ENCODE measurements at places on chromosomes 11 and 22.

GRCh38 chr22:22959147-22959827 lies 71.7 kb downstream of the IGLL5 start:
- DNase-seq, result peak; percentile 97

- DNase-seq, result peak; percentile 85
Measured at GRCh38 chr22:40040927-40041326, 46.2 kb downstream of the FAM83F start.

DNA sequence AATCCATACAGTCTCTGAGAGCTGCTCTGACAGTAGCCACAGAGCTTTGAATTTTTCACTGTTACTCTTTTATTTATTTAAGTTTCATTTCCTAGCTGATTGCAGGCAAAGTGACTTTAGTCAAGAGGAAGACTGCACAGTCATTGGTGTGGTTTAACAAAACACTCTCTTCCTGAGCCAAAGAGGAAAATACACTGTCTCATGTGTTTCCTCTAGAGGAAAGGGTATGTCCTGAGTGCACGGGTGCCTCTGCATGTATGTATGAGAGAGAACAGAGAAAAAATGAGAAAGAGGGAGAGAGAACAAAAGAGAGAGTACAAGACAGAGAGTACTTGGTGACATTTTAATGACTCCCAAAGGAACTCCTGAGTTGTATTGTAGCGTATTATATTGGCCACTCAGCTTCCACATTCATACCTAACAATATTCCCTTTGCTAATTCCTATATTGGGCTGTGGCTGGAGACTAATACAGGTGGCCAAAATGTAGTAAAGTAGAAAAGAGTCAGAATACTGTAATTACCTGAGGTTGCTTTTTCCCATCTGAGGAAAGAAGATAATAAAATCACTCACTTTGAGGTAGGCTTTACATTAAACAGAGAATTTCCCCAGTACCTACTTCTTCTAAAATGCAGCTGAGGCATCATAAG lies at the start of gene OR4D9:
OR4D9 (plus strand) TSS at position 599 of the 649 bp plus-strand sequence. CDS start 3,374 bp downstream, outside the sequence.
- DNase-seq, result no peak

DNA sequence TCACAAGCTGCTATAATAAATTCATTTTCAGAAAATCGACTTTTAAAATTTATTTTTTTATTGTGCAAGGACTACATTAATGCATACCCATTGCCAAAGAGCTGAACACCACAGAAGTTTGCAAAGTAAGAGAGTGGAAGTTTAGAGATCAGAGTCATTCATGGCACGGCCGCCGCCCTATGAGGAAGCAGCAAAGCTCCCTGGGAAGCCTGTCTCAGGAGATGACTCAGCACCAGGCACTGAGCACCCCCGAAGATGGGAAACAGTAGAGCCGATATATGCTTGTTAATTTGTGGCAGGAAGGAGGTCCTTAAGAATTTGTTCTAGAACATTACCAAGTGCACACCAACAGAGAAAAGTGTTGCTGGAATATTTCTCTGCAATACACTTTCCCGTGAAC lies 693.7 kb downstream of the OPCML start:
- DNase-seq, result no peak

DNA sequence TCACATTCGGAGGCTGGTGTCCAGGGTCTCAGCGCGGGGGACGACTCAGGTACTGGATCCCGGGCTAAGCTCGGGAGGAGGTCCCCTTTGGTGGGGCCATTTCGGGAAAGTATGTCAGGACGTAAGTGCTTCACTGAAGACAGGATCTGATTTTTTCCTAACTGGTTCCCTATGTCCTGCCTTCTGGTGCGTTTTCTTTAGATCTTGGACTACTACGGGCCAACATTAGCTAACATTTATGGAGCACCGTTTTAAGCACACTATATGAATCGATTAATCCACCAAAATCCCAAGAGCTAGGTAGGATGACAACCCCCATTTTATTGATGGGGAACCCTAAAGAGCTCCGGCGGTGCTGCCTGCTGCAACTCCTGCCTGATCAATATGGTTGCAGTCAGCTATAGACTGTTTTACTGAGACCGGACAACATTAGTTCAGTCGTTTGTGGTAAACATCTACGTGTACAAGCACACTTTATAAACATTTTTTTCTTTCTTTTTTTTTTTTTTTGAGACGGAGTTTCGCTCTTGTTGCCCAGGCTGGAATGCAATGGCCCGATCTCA lies 17.0 kb upstream of the WDR74 start:
- no peak for DNase-seq

GRCh38 chr11:14237444-14237961 lies 121.5 kb downstream of the RRAS2 start:
- DNase-seq, result no peak

- DNase-seq, result no peak
Measured at GRCh38 chr11:119907122-119907851, 178.3 kb upstream of the NECTIN1 start.

GRCh38 chr22:32801537-32802236 lies at the start of gene TIMP3:
TSS of gene TIMP3 (plus strand) at chr22:32801705. CDS start at chr22:32802002, 297 bp downstream.
- DNase-seq, result peak; percentile 91

DNA sequence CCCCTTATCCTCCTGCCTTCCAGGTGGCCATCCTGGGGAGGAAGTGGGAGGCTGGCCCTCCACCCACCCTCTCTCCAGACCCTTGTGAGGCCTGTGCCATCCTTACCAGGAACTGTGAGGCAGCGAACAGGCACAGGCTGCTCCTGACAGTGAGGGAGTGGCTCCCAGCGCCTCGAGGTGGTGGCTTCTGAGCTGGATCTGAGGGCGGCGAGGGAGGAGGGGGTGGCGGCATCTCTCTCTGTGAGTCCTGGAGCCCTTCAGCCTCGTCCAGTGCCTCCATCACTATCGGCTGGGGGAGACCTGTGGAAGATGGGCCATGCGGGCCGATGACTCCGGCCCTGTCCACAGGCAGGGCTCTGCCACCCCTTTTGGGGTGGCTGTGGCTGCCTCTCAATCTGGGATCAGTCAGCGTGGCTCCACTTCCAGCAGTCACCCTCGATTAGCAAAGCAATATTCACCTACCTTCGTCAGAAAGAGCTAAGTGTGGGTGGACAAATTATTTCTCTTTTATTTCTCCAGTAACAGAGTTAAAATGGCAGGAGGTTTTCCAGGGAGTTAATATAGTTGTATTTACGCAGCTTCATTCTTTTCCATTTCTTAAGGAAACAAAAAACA lies 18.0 kb upstream of the IGSF22 start:
- no peak for DNase-seq

DNA sequence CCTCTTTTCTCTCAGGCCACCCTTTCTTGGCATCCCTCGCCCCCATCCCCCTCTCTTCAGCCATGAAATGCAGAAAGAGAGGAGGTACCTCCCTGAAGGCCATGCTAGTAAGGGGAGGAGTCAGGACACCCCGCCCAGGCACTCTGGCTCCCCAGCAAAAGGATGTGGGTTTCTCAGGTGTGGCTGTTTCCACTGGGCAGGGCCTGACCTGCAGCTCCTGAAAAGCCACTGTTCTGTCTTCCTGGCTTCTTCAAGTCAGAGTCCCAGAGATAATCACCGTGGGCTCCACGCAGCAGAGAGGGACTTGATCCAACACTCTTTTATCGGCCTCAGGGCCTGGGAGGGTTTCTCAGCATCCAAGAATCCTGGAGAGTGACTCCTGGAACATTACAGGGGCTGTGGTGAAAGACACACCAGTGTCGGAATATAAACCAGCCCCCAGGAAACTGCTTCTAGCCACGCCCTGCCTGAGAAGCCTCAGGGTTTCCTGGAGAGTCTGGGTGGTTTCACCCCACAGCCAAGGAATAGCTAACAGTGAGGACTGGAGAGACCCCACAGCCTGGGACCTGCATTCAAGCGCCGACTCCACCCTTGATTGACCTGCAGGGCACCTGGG lies 45.7 kb upstream of the TSPAN18 start:
- DNase-seq, result no peak

DNA sequence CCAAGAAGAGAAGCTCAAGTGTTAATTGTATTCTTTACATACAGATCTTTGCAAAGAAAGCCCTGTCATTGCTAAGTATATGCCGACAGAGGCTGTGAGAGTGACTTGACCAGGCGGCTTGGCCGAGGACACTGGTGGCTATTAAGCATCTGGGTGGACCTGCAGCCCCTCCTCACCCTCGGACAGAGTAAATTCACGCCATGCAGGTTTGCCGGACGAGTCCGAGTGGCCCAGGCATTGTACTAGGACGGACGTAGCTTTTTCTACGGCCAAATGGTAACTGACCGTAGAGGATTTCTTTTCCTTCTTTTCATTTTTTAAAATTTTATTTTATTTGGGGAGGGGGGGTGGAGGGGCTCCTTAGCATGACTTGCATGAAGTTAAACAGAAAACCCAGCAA lies 47.0 kb downstream of the KCNC1 start:
- DNase-seq, result no peak

DNA sequence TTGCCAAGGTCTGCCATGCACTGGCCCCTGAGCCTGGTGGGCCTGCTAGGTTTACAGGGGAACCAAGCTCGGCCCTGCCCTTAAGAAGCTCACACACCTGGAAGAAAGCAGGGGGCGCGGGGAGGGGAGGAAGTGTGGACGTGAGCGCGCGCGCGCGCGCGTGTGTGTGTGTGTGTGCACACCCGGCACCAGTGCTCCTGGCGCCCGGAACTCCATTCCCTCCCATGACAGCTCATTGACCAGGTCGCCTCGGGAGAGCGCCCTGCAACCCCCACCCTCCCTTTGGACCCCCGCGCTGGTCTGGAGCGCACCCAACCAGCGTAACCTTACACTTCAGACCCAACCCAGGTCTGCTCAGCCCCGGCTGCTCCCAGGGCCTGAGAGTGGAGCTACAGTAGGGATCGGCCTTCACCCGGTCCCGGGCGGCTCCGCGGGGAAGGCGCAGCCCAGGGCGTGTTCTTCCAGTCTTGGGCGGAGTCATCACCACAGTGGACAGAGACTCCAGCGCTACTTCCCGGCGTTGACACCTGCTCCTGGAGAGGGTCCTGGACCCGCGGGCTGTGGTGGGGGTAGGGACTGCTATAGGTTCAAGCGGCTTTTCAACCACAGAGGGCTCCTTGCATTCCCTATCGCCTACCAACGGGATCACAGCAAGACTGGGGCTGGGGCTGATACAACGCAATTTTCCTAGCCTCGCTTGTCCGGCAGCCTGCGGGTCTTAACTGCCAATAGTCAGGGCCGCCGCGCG lies 1.5 kb downstream of the GALNT18 start:
- peak; percentile 76 for DNase-seq

- no peak for DNase-seq
Measured at GRCh38 chr22:34814260-34815025, 251.5 kb upstream of the ISX start.

DNA sequence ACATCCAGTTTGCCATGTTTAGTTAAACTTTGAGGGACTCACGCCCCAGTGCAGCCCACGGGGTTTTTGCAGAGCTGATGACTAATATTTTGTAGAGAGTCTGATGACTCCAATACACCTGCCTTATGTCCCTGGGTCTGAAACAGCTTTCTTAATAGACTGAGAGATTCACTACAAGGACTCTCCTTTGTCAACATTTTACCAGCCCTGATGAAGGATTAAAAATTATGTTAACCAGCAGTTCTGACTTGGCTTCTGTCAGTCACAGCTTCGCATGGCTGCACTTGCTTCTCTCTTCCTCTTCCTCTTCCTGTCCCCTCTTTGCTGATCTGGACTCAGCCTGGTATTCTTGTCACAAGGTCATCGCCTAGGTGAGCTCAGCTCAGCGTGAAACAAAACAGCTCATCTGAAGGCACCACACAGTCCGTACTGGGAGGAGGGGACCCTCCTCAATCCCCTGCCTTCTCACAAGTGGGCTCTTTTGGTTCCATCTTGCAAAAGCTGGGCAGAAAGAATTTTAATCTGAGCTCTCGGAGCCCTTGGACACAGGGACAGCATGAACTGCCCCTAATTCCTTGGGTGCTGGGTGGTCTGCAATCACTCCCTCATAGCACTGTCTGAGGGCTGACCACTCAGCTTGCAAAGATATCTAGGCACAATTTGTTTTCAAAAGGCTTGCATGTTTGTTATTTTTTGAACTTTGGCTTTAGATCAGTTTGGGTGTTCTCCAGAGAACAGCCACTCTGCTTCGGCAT lies 38.1 kb upstream of the POU2AF1 start:
- DNase-seq, result peak; percentile 10

DNA sequence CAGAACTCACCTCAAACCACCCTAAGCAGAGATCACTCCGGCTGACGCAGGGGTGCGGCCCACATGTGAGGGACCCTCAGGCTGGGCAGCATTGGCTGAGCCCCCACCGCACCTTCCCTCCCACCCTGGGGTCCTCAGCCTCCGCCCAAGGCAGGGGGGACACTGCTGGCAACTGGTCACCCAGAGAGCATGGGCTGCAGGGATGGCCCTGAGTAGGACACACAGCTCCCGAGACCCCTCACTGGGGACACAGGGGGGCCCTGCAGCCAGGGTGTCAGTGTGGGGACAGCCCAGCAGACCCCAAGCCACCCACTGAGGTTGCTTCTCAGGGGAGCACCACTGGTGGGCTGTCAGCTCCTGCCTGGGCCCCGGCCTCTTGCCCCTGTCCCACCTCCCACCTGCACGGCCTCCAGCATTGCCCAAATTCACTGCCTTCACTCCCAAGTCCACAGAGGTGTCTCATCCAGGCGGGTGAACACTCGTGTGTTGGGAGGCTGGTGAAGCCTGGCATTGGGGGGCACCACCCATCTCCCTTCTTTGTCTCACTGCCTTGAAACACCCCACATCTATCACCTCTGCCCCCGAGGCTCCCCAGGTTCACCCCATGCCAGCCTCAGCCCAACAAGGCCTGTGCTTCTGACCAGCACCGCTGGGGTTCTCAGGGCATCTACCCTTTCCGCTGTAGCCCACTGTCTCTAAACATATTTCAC lies 4.7 kb downstream of the C11orf21 start:
- DNase-seq, result no peak

DNA sequence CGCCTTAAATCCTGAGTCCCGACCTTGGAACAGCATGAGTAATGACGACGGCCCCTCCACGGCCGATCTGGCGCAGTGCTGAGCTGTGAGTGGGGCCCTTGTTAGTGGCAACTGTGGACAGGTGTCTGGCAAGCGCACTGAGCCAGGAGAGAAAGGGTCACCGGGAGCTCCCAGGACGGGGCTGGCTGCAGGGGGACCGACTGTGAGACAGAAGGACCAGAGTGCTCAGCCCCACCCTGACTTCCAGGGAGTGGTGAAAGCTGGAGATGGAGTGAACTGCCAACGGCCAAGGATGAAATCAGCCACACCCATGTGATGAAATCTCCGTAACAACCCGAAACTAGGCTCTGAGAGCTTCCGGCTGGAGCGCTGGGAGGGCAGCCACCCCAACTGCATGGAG lies 228.6 kb downstream of the BRD1 start:
- DNase-seq, result no peak

GRCh38 chr11:16891964-16892363 lies 122.2 kb downstream of the PLEKHA7 start:
- no peak for DNase-seq

GRCh38 chr22:23218867-23219251 lies 38.5 kb downstream of the BCR start:
- peak; percentile 86 for DNase-seq

DNA sequence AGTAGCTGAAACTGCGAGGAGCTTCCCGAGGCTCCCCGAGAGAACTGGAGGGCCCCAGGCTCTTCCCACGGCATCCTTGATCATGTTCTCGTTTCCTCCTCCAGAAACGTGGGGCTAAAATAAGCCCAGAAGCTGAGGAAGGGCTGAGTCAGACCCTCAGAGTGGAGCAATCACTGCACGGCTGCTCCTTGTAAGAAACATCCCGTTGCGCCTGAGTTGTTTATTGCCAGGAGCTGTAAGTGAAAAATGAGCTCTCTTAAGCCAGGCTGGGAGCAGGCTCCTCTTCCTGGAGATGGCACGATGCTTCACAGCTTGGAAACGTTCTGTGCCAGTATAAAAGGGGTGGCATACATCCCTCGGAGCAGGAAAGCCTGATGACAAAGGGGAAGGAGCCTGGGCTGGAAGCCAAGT lies 47.3 kb upstream of the SYN3 start:
- DNase-seq, result no peak

GRCh38 chr11:111602865-111603610 lies 789 bp downstream of the SIK2 start:
- DNase-seq, result peak; percentile 68

GRCh38 chr11:1923201-1923956 lies 3.9 kb downstream of the TNNT3 start:
- no peak for DNase-seq
